ENCODE measurements at places on chromosomes 2 and 18. TPM values are rescaled to one million over a fixed set of nuclear protein-coding genes. Genes with fewer than 3 reads are reported as not detected.

ABCB11 gene
- total RNA-seq = 0.05 TPM

GPN1 gene
- 49.9 TPM for total RNA-seq

PMAIP1 gene
- 24.1 TPM for total RNA-seq

CRYGC gene
- total RNA-seq = not detected

BOD1L2 gene
- total RNA-seq = not detected

VWA3B gene
- not detected for total RNA-seq

CERKL gene
- 0.07 TPM for total RNA-seq

MYL1 gene
- not detected for total RNA-seq

RAD51AP2 gene
- not detected for total RNA-seq

STK17B gene
- total RNA-seq = 419 TPM

MTX2 gene
- 14.6 TPM for total RNA-seq

ZNF397 gene
- total RNA-seq = 18.6 TPM

KCNS3 gene
- total RNA-seq = not detected

GAREM2 gene
- total RNA-seq = 4.6 TPM

SESTD1 gene
- total RNA-seq = 13.4 TPM

FHOD3 gene
- total RNA-seq = not detected

CYP1B1 gene
- 13.2 TPM for total RNA-seq

SIX3 gene
- total RNA-seq = not detected

SP140 gene
- total RNA-seq = 111 TPM

MATN3 gene
- not detected for total RNA-seq

SNORC gene
- 1.2 TPM for total RNA-seq

SLC9A2 gene
- not detected for total RNA-seq

OR6B2 gene
- total RNA-seq = not detected

IL36A gene
- total RNA-seq = 0.32 TPM

ACMSD gene
- not detected for total RNA-seq

NEU4 gene
- 0.29 TPM for total RNA-seq

TMEM247 gene
- total RNA-seq = not detected

HOXD13 gene
- not detected for total RNA-seq

HOXD12 gene
- not detected for total RNA-seq

OBSL1 gene
- 0.25 TPM for total RNA-seq

ADCYAP1 gene
- not detected for total RNA-seq

SETBP1 gene
- 28.5 TPM for total RNA-seq

NEU2 gene
- total RNA-seq = not detected

COPS9 gene
- 111 TPM for total RNA-seq

C2orf78 gene
- not detected for total RNA-seq

TRIP12 gene
- 275 TPM for total RNA-seq

RAX gene
- total RNA-seq = not detected

MYO3B gene
- total RNA-seq = 0.78 TPM

CYP26B1 gene
- total RNA-seq = not detected

TDRD15 gene
- total RNA-seq = not detected

DNAH6 gene
- total RNA-seq = 0.39 TPM

GLI2 gene
- total RNA-seq = 2.5 TPM

SLC40A1 gene
- 2.8 TPM for total RNA-seq

SPATS2L gene
- 44.2 TPM for total RNA-seq

DES gene
- total RNA-seq = not detected

MYOM1 gene
- total RNA-seq = 1.6 TPM

LYG2 gene
- total RNA-seq = not detected

SCTR gene
- not detected for total RNA-seq

SLC30A3 gene
- 0.68 TPM for total RNA-seq

Measured in T-helper 1 cell treated with Interleukin-12 subunit alpha and Interleukin-12 subunit beta and Interleukin-4 antibody, amounts not matched to agents 30 ng/mL and 1 ng/mL, for 36 hours (primary cell).